ENCODE measurements at places on chromosomes 2 and 18.

- DNase-seq = no peak
Observed at GRCh38 chr18:57347784-57348183, 4.6 kb upstream of the ST8SIA3 start.

- no peak for DNase-seq
Observed at GRCh38 chr2:223668302-223668998, 66.3 kb upstream of the SCG2 start.

GRCh38 chr2:128809880-128810279, 491.2 kb upstream of the HS6ST1 start:
- DNase-seq = no peak

- DNase-seq = no peak
Observed at GRCh38 chr2:132419941-132420340, 3.3 kb downstream of the GPR39 start.

- no peak for DNase-seq
Observed at GRCh38 chr18:41545091-41545888, 409.7 kb upstream of the PIK3C3 start.

- peak; percentile 5 for DNase-seq
Observed at GRCh38 chr2:15561574-15562344, 625 bp upstream of the NBAS start.

DNA sequence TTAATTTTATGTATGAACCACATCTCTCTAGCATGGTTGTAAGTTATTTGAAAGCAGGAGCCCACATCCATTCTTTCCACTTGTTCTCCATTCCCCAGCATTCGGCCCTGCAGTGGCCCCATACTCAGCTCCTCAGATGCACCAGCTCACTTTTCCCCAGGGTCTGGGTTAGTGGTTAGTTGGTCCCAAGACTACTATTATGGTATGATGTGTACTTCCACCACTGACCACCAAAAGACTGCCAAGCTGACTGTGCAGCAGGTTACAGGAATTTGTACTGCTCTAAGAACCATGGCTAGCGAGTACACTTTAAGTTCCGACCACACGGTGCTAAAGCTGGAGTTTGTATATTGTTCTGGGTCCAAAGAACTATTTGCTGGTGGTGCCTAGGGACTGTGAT, 413.6 kb upstream of the TCF4 start:
- DNase-seq = no peak

DNA sequence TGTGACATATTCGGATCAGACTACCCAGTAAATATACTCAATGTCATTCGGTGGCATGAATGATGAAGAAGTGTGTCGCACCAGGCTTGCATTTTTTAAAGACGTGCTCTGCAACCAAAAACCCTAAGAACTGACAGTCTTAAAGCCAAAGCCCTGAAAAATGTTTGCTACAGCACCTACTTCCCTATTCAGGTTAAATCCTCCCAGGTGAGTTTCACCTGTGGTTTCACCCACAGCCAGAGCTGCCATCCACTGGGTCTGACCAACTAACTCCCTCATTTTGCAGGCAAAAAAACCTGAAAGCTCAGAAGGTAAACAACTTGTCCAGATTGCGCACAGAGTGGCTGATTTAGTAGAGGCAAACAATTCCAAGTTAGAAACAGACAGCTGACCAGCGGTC, 222.3 kb upstream of the MGAT5 start:
- no peak for DNase-seq

DNA sequence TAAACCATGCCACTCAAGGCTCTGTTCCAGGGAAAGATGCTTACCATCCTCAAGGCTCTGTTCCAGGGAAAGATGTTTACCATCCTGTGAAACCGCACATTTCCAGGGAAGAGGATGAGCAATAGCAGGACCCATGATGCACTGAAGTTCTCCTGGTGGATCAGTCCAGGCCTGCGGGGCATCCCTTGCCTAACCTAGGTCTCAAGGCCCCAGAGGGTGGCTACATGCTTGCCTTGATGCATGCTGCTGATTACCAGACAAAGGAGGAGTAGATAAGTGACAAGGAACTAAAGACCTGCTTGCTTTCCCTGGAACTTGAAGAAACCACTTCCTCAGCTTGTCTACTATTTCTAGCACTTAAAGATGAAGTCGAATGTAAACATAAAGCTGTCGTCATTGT, 111.0 kb upstream of the LINC00305 start:
- no peak for DNase-seq

GRCh38 chr2:80363330-80363729, 58.8 kb upstream of the LRRTM1 start:
- no peak for DNase-seq

- DNase-seq = no peak
Observed at GRCh38 chr18:63646936-63647335, 2.9 kb upstream of the SERPINB4 start.

GRCh38 chr2:119425620-119426395, 5.8 kb upstream of the TMEM37 start:
- DNase-seq = no peak

DNA sequence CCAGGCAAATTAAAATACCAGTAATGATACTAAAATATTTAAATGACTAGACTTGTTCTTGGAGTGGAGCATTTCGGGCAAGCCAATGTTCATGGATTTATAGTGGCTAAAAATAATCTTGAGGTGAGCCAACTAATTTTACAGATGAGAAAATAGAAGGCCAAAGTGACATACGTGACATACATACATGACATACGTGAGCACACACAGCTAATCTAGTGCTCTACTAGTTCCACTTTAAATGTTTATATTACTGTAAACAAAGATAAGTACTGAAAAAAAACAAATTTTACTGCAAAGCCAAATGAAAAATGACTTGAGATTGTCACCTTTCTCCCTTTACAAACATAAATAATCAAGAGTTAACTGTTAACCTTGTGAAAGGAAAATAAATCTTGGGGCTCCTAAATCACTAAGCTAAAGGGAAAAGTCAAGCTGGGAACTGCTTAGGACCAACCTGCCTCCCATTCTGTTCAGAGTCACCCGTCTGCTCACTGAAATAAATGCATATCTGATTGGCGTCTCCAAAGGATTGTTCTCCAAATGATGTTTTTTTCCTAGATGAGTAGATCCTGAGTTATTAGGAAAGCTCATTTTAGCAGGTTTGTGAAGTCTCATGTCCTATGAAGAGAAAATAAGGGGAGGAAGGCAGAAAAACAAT, 96.7 kb downstream of the PMS1 start:
- no peak for DNase-seq

- peak; percentile 86 for DNase-seq
Observed at GRCh38 chr2:222860740-222861410, at the start of gene ACSL3. ACSL3 (plus strand) TSS chr2:222861036; CDS start chr2:222908773, 47,737 bp downstream.

GRCh38 chr18:37662099-37662498, 96.5 kb upstream of the CELF4 start:
- DNase-seq = no peak

DNA sequence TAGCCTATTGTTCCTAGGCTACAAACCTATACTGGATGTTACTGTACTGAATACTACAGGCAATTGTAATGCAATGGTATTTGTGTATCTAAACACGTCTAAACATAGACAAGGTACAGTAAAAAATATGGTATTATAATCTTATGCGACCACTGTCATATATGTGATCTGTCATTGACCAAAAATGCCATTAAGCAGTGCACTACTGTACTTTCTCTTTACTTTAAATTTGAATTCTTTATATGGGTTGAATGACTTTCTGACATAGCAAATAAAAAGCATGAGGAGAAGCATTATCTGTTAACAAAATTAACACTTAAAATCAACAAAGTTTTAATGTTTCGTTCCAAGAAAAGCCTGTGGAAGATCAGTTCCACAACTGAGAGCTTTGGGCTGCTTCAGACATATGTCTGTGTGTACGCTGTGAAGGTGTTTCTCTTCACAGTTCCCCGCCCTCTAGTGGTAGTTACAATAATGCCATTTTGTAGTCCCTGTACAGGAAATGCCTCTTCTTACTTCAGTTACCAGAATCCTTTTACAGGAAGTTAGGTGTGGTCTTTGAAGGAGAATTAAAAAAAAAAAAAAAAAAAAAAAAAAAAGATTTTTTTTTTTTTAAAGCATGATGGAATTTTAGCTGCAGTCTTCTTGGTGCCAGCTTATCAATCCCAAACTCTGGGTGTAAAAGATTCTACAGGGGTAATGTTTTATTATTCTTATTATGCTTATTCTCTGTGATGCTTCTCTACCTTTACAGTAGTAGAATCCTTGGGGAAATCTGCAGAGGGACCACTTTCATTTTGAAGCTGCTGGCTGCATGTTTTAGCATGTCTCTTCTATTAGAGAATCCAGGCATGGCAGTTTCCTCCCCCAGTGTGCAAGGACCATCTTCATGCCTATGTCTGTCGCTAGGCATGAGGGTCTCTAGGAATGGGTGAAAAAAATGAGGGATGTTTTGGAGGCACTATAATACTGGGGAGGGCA, 54.5 kb downstream of the SCN2A start:
- DNase-seq = peak; percentile 10

- no peak for DNase-seq
Observed at GRCh38 chr18:72673242-72673641, 129.1 kb upstream of the CBLN2 start.

- no peak for DNase-seq
Observed at GRCh38 chr2:159913900-159914299, 115.9 kb upstream of the CD302 start.

DNA sequence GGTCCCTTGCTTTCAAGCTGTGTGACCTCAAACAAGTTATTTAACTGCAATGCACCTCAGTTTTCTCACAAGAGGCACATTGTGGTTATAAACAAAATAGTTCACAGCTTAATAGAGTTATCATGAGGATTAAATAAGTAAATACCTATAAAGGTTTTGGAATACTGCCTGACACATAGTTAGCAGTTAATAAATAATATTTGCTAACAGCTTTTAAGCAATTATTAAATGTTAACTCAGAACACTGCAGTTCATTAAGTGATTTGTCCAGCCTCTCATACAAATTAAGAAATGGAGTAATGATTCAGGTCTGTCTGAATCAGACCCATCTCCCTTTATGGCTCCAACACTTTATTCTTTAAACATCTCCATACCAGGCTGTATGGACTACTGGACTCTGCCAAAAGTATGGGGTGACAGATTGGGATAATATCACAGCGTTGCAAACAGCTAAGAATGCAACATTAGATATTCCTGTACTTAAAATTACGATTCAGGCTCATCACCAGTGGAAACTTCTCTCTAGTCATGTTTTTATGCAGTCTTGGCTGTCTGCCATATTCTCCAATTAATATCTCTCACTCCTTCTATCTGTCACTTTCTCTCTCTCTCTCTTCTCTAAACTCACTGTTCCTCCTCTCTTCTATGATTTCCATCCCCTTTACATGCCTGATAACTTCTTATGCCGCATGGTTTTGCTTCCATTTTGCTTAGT, 370.6 kb upstream of the UBE2E3 start:
- no peak for DNase-seq

- DNase-seq = no peak
Observed at GRCh38 chr2:55966401-55967118, 43.0 kb upstream of the EFEMP1 start.

DNA sequence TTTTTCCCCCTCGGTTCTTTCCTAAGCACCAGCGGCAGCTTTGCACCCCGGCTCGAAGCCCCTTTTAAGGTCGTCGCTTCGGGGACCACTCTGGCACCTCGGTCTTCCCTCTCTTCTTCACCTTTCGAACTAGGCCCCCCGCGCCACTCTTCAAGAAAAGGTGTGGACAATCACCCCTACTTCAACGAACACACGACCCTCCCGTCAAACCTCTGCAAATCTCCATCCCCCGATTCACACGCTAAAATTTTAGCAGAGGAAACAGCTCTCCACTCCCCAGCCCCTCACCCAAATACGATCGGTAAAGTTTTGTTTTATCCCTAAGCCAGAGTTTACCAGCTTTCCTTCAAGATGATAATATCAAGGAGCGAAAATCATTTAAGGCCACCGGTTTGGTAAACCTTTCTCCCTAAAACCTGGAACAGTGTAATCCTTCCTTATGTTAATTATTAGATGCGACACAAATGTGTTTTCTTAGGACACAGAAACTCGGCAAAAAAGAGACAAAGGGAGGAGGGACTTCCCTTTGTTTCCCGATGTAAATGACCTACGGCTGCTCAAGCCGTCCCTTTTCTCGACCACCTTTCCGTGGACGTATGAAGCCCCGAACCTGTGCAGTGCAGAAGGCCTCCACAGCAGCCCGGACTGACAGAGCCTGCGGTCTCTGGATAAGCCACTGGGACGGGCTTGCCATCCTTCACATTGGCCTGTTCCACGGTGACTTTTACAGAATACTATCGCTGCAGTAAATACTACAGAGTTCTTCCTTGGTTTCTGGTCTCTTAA, 85.2 kb downstream of the RBMS1 start:
- DNase-seq = no peak

GRCh38 chr2:51559026-51559425, 527.1 kb upstream of the NRXN1 start:
- no peak for DNase-seq

GRCh38 chr2:175698061-175698460, 304.0 kb downstream of the LNPK start:
- no peak for DNase-seq
